ENCODE measurements at places on chromosomes 2 and 18.

GRCh38 chr2:207619764-207620203 lies 5.4 kb downstream of the METTL21A start:
- DNase-seq = no peak

DNA sequence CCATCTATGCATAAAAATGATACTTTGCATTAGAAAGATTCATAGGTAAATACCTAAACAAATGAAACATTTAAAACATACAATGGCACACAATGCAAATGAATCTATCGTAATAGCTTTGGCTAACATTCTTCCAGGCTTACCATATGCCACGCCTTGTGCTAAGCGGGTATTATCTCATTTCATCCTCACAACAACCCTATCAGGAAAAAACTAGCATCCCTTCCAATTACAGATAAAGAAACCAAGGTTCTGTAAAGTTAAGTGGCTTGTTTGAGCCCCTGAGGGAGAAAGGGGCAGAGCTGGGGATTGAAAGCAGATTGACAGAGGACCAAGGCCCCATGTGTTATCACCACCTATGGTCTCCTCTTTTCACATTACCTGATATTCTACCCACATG lies 145.4 kb upstream of the ETAA1 start:
- no peak for DNase-seq

DNA sequence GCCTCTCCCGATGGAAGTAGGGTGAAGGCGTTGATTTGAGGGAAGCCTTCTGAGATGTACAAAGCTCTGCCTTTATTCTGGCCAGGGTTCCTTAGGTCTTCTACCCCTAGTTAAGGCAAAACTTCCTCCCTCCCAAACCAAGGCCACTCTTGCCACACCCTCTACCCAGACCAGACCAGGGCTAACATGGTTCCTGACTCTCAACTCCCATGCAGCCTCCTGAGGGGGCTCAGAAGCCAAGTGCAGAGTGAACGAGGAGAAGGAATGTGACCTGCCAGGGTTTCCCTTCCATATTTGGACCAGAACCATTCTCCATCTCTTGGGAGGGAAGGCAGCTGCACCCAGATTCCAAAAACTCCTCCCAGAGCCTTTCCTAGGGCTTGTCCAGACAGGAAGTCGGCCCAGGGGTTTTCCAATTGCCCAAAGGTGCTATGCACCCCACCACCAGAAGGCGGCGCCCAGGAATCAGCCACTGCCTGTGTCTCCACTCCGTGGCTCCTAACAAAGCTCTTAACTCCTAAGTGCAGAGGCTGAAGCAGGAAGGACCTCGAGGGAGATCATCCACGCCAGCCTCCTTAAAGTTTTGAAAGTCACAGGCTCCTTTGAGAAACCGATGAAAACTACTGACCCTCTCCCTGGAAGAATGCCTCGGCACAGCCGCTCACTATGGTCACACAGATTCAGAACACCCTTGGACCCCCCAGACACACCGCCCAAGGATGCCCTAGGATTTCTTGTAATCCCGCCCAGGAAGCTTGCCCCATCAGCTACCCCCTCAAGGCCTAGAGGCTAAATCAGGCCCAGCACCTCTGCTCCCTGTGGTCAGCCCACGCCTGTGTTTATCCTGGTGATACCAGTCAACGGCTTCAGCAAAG lies 157.8 kb downstream of the SMAD2 start:
- DNase-seq = peak; percentile 17

GRCh38 chr2:191580581-191580980 lies 97.4 kb upstream of the NABP1 start:
- DNase-seq = no peak

DNA sequence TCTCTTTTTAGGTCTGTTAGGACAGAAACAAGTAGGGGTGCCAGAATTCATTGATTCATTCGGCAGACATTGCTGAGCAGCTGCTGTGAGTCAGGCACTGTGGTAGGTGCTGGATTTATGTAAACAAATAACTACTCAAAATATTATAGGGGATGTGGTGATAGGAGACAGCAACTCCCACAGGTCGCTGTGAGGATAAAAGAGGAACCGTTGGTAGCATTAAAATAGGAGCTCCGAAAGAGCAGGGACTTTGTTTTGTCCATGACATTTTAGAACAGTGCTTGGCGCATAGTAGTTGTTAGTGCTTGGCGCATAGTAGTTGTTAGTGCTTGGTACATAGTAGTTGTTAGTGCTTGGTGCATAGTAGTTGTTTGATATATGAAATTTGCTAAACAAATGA lies 29.2 kb downstream of the ATP6V1C2 start:
- no peak for DNase-seq

DNA sequence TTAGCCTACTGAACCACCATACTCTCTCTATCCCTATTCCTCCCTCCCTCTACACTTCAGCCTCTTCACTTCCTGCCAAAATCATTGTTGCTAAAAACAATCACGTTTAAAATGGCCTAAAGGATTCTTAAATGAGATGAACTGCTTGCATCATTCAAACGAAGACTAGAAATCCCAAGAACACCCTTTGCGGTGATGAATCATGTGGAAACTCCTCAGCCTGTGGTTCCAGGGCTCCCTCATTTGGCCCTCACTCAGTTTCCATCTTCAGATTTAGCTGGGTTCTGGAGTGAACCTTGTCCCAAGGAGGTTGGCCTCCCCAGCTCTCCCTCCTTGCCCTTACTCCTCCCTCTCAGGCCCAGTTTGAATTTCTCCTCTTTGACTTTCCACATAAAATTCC lies 125.6 kb upstream of the CDC42EP3 start:
- DNase-seq = no peak

DNA sequence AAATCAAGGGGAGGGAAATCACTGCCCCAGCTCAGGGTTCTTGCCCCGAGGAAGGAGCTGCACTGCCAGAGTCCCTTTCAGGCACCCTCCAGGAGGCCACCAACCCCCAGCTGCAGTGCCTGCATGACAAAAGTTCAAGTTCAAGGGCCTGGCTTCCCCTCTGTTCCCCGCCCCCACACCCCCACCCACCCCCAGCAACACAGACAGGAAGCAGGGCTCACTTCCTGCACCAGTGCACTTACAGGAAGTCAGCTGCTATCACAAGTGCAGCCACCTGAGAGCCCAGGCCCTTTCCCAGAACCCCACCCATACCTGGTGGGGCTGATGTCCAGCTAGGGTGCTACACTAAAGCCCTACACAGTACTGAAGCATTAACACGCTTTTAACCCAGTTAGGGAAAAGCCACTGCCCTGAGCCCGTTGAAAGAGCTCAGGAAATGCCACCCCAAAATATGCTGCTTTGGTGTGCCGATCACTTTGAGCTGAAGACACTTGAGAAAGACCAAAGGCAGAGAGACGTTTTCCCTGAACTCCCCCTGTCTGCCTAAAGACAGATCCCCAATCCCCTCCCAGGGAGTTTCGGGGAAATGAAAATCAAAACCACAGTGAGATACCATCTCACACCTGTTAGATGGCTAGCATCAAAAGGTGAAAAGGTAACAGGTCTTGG lies 109.9 kb upstream of the CAB39 start:
- peak; percentile 15 for DNase-seq

- DNase-seq = no peak
These were observed 85.8 kb downstream of the GRB14 start for GRCh38 chr2:164535280-164536025.

DNA sequence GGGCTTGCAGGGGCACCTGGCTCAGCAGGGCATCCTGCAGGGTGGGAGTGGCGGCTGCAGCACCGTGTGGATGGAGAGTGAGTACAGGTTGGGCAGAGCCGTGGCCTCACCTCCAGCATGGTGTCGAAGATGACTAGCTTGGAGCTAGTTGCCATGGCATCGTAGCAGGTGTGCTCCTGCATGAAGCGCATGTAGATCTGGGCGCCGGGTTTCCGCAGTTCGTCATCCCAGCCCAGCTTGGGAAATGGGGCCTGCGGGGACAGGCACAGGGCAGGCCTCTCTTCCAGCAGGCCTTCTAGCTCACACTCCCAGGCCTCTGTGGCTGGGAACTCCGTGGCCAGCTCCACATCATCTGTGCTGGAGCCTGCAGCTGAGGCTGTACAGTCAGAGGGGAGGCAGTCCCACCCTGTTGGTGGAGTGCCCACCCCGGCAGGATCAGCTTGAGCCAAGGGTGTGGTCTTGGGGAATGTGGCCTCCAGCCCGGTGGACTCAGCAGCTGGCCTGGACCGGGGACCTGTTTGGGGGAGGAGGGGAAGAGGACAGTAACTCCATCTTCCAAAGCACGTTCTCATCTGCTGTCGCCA lies 1.6 kb downstream of the PRKAG3 start:
- no peak for DNase-seq

- no peak for DNase-seq
These were observed 8.5 kb downstream of the STEAP3 start for GRCh38 chr2:119231975-119232665.

- no peak for DNase-seq
These were observed 102.6 kb downstream of the VSNL1 start for GRCh38 chr2:17643031-17643615.

GRCh38 chr2:128357506-128358370 lies 39.1 kb upstream of the HS6ST1 start:
- no peak for DNase-seq

GRCh38 chr2:37337620-37338280 lies 6.7 kb upstream of the QPCT start:
- DNase-seq = no peak

GRCh38 chr2:150860301-150860700 lies 372.8 kb upstream of the RND3 start:
- no peak for DNase-seq

GRCh38 chr2:180184506-180184905 lies 177.4 kb upstream of the CWC22 start:
- DNase-seq = no peak

DNA sequence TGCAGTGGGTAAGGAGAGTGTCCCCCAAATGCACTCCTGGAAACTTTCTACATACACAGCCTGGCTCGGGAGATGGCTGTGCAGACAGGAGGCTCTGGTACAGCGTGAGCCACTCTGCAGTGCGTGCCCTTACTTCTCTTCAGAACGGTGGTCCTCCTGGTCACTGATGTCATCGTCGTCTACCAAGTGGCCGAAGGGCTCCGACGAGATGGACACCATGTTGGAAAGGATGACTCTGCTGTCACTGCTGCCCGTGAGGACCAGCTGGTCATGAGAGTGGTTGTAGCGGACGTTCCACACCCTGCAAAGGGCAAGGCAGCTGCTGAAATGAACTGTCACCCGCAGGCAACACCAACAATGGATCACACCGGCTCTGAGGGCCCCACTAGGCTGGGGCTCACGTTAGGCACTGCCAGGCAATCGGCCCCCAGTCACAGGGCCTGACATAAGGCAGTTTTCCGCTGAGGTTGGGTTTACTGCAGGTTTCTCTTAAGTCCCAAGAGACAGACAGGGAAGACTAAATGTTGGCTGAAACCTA lies 185.3 kb downstream of the EIPR1 start:
- no peak for DNase-seq

- DNase-seq = no peak
These were observed 814 bp upstream of the RAB1A start for GRCh38 chr2:65130664-65131175.

GRCh38 chr2:11023326-11024258 lies 111.9 kb downstream of the KCNF1 start:
- DNase-seq = no peak

- no peak for DNase-seq
These were observed 188.9 kb upstream of the FAM98A start for GRCh38 chr2:33788044-33788443.

DNA sequence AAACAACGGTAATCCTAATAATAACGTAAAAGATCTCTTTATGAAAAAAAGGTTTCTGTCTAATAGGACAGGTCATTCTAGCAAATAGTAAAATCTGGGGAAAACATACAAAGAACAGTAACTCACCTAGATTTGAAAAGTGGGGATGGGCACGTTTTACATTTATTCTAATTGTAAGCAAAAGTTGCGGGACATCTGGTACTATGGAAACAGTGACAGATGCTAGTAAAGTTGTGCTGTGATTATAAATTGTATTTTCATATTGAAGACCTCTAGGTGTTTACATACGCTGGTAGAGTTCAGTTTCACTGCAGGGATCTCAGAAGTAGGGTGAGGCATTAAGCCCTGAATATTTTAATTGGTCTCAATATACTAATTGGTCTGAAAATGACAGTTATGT lies 422.5 kb downstream of the DPP10 start:
- DNase-seq = no peak

DNA sequence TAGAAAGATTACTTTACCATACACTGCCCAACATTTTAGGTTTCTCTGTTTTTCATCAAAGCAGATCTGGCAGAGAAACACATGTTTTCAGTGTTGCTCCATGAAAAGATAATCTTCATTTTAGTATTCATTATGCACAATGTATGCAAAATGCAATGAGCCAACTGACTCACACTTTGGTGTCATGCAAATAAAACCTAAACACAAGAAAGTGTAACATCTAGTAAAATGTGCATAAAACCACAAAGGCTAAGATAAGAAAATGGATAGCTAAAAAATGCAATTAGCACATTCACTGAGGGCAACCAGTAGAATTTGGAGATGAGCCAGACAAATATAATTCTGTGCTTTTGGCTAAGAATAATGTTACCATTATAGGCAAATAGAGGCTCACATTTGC lies 203.5 kb upstream of the UBE2E3 start:
- DNase-seq = no peak

DNA sequence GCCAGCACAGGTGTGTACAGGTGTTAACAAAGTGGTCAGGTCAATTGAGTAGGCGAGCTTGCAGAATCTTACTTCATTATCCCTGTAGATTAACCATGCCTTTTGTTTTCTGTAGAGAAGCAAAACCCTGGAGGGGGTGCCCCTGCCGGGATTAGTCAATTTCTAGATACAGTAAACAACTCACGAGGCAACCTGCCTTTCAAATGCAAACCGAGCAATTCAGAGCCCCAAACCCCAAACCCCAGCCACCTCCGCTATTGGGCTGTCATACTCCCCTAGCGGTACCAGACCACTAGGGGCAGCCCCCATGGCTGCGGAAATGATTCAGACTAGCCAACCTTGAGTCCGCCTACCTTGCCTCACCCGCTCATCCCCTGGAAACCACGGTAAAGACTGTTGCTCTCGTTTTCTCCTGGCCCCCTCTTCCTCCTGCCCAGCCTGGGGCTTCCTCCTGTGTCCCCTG lies 61.4 kb upstream of the KIF5C start:
- peak; percentile 18 for DNase-seq

DNA sequence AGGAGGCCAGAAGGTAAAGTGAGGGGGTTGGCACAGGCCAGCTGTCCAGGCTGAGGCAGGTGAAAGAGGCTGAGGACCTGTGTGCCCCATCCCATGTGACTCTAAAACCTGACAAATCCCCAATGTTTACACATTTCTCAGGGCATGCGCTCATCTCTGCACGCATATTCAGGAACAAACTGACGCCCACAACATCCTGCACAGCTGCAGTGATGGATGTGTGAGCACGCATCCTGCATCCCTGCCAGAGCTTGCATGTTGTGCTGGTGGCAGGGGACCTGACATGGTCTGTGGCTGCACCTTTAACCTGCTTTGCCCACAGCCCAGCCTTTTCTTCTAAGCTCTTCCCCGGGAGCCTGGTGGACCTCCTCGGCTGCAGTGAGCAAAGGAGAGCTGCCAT lies 83.1 kb downstream of the FBXO15 start:
- no peak for DNase-seq

- DNase-seq = no peak
These were observed 45.4 kb upstream of the CTDP1 start for GRCh38 chr18:79634186-79634585.

- DNase-seq = no peak
These were observed 885.3 kb upstream of the CELF4 start for GRCh38 chr18:38450876-38451275.

GRCh38 chr18:39942702-39943101 lies 2012.3 kb upstream of the PIK3C3 start:
- DNase-seq = no peak
